GM12864 (cell line): ENCODE measurements at places on chromosomes 5 and 9.

- DNase-seq, result no peak
Measured at GRCh38 chr5:102532123-102532522, 33.3 kb upstream of the SLCO6A1 start.

GRCh38 chr9:127458921-127459320, 7.6 kb downstream of the LRSAM1 start:
- DNase-seq, result no peak

DNA sequence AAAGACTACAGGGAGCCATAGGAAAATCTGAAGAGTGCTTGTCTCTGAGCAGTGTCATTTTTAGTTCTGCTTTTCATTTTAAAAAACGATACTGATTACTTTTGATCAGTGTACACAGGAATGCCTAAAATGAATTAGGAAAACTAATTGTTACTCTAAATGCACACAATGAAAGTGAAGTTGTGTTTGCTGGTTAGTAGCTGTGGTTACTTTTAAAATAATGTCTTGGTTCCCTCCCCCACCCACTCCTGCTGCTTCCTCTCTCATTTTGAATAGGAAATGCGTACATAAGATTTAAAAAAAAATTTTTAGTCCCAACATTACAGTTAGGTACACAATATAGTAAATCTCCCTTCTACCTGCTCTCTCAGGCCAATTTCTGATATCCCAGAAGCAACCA, 47.5 kb upstream of the PLPP1 start:
- peak; percentile 19 for DNase-seq

GRCh38 chr5:18802336-18802735, 1168.1 kb downstream of the TAF11L14 start:
- DNase-seq, result no peak

GRCh38 chr9:17185481-17186029, 50.7 kb downstream of the CNTLN start:
- no peak for DNase-seq

DNA sequence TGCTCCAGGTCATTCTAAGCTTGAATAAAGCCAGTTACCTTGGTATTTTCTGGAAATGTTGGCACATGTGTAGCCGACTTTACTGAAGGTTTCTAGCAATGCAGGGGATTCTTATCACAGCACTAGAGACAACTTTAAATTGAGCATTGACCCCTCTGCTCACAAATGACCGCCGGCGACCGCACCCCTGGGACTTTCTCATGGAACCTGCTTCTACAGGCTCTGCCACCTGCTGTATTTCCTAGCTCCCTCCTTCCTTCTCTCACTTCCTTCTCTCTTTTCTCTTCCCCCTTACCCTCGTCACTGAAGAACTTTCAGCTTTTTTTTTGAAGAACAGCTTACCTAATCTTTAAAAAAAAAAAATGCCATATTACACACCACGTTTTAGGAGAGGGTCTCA, 30.9 kb upstream of the DAB2 start:
- DNase-seq, result no peak

DNA sequence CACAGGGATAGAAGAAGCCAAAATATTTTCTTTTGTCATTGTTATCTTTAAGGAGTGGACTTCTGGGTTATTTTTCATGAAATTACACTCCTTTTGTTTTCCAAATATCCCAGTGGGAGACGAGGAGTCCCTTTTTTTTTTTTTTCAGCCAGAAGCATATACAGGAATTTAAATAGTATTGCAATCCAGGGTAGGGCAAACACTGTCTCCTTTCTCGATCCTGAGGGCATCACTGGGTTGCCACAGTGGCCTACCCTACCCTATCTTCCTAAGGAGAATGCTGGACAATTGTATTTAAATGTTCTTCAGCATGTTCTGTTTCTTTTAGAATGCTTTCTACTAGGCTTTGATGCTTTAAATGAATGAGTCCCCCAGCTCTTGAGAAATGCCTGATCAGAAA, 47.9 kb downstream of the LRRC70 start:
- no peak for DNase-seq

DNA sequence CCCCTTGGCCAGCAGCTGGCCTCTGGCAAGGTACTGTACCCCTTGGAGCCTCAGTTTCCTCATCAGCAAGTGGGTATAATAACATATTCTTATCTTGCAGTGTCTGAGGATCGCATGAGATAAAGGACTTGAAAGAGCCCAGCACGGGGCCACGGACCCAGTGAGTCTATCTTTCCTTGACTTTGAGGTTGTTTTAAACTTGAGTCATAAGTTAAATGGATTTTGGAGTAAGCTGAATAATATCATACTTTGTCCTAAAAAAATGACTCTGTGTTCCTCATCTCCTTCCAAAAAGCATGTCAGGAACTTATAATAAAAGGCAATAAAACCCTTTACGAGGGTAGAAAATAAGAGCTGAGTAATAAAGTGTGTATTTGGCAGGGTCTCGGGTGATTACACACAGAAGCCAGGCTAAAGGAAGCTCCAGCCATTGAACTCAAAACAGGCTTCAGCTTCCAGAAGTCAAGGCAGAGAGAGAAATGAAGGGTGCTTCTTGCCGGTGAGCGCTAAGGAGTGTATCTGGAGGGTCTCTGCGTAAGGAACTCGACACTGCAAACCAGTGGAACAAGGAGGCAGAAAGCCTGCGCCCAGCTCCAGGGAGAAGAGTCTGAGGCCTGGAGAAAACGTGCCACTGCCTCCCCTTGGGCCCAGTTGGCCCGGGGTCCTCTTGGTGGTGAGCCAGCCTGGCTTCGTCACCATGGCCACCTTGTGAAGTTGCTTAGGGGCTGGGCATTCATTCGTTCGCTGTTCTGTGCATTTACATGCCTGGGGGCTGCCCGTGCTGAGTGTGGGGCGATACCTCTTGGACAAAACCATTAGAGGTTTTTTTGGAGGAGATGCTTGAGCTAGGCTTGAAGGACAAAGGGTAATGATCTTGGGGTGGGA, 72.4 kb upstream of the PHYKPL start:
- DNase-seq, result no peak

DNA sequence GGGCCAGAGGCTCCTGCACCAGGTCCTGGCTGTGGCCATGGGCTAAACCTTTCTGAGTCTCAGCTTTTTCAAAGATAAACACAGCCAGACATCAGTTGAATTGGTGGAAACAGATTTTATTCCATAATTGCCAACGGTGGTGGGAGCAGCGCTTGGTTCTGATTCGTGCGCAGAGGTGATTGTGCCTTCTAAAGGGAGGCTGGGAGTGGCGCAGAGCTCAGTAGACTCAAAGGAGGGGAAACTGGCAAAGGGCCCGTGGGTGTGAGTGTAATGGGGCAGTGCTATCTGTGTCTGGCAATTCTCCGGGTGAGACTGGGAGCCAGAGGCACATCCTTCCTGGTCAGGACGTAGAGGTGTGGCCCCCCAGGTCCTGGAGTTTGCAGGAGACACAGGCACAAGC, 169.4 kb upstream of the PPP1R26 start:
- no peak for DNase-seq

DNA sequence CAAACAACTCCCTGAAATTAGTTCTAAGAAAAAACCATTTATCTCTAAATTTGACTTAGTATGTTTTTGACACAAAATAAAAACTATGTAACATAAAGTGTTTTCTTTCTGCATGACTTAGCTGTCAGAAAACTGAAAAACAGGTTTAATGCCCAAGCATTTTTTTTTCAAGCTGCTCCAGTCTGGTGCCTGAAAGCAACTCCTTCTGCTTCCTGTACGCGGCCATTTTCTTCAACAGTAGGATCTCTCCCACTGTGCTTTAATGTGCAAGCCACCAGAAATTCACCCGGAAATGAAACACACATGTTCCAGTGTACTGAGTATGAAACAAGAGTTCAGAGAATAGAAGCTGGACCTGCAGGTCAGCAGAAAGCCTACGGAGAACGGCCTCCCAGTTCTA, 161.2 kb downstream of the MED27 start:
- no peak for DNase-seq

- no peak for DNase-seq
Measured at GRCh38 chr5:123092696-123093095, 3.7 kb downstream of the PRDM6 start.

DNA sequence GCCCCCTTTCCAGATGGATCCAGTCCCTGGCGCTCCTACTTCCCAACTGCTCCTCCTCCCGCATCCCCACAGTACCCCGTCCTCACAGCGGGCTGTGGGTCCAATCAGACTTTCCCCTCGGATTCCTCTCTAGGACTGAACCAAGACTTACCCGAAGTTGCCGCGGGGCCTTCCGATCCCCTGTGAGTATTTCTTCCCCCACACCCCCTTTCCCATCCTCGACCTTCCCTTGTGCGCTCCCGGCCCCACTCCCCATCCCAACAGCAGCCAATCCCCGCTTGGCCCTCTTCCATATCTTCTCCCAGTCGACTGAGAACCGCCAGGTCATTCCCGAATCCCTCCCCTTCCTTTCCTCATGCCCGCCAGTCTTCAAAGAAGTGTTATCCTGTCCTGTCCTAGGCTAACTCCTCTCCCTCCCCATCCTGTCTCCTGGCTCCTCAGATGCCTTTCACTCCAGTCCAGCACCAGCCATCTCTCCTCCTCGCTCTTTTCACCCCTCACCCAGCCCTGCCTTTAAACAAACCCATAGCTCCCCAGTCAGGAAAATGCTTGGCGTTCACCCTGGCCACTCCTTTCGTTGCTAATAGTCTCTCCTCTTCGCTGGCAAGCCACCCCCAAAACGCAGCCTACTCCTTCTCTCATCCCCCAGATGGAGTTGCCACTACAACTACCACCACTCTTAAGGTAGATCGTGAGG, 646 bp downstream of the SWI5 start:
- DNase-seq, result no peak

DNA sequence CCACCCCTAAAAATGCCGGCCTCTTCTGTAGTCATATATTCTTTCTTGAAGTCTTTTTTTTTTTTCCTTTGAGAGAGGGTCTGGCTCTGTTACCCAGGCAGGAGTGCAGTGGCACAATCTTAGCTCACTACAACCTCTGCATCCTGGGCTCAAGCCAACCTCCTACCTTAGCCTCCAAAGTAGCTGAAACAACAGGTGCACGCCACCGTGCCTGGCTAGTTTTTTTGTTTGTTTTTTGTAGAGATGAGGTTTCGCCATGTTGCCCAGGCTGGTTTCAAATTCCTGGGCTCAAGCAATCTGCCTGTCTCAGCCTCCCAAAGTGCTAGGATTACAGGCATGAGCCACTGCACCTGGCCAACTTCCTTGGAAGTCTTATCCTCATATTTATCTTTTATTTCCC, 19.1 kb downstream of the SREK1IP1 start:
- no peak for DNase-seq

DNA sequence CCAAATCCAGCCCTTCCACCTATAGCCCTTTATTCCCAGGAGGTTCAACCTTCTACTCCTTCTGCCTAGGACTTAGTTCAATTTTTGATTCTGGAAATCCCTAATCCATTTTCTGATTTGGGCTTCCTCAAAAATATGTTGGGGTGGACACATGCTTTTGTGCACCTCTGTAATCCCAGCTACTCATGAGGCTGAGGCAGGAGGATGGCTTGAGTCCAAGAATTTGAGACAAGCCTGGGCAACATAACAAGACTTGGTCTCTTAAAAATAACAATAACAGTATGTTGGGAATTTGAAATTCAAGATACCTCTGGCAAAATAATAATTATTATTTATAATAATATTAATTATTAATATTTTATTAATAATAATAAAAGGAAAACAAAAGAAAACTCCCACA, 188.7 kb upstream of the TLE4 start:
- no peak for DNase-seq

DNA sequence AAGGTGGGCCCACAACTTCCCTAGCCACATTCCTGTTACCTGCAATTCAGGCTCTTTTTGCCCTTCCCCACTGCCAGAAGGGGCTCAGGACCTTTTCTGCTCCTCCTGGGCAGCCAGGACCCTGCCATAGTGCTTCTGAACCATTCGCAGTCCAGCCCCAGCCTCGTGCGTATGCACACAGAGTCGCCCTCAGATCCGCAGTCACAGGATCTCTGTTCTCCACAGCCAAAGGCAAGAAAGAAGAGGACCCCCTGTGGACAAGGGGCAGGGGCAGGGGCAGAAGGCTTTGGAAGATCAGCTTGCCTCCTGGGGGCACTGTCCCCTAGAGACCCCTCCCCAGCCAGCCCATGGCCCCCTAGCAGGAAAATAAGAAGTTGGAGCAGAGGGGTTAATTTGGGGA, 82.8 kb downstream of the PCDH1 start:
- DNase-seq, result no peak

DNA sequence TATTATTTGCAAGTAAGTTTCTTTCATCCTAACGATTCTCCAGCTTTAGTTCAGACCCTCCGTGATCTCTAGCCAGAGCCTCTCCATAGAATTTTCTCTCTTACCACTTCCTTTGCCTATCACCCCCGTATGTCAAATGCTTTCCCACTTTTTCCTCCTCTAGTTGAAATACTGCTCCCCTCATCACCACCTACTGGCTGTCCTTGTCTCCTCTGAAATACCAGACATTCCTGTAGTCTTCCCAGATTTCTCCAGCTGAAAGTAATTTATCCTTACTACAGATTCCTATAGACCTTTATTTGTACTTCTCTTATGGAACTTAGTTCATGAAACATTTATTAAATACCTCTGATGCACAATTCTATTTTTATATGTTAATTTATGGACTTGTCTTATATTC, 36.0 kb upstream of the GLIPR2 start:
- DNase-seq, result no peak

GRCh38 chr9:92138157-92138959, 23.1 kb upstream of the SPTLC1 start:
- no peak for DNase-seq

- DNase-seq, result no peak
Measured at GRCh38 chr5:73448463-73449136, at the start of gene FOXD1. Gene FOXD1 (minus strand): TSS chr5:73448777. CDS start chr5:73448362, 415 bp downstream.
